ENCODE measurements at places on chromosomes 12 and 14. TPM values are rescaled to one million over a fixed set of nuclear protein-coding genes. Genes with fewer than 3 reads are reported as not detected.

The IFNG gene
- not detected for total RNA-seq

The PKP2 gene
- total RNA-seq = 298 TPM

The FOXN3 gene
- total RNA-seq = 95.1 TPM

The OR6C68 gene
- total RNA-seq = not detected

The GPRC5D gene
- total RNA-seq = not detected

The CD69 gene
- 1.4 TPM for total RNA-seq

The MYL6 gene
- 567 TPM for total RNA-seq

GRCh38 chr12:19404242-19404880 is 34.9 kb upstream of the AEBP2 start:
- no peak for DNase-seq

GRCh38 chr12:29990971-29991370 is 207.2 kb upstream of the TMTC1 start:
- no peak for DNase-seq

DNA sequence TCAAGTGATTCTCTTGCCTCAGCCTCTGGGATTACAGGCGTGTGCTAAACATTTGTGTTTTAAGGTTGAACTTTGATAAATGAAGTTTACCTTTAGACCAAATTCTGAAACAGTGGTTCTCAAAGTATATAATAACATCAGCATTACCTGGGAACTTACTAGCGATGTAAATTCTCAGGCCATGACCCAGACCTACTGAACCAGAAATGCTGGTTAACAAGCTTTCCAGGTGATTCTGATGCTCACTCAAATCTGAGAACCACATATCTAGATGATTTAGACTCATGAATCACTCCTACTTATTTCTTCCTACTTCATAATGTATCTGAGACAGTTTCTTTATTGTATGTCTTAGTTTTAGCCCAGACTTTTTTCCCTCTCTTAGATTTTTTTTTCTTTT is 43.6 kb downstream of the RAD51B start:
- DNase-seq = no peak

- no peak for DNase-seq
Observed at GRCh38 chr14:101226603-101227425, 323.3 kb upstream of the RTL1 start.

DNA sequence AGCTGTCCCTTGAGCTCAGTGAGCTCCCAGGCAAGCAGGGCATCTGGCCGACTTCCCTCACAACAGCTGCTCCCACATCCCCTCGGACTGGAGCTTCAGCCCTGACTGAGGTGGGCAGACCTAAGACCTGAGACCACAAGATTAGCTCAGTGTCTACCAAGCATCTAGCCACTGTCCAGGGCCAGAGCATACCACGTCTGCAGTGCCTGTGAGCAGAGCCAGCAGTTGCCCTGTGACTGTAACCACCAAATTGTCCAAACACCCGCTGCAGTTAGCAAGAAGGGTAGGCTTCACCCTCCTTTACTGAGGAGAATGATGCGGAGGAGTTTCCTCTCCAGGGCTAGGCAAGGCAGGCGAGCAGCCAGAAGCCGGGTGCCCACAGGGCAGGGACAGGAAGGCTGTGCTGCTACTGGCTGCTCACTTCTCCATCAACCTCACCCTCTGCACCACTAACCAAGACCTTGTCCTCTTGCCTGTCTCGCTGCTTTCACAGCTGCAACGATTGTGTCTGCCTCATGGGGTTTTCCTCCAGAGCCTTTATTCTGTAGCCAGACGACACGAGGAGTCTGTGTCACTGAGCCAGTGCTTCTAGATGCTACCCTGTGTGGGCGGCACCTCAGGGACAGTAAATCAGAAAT is 53.9 kb downstream of the ANAPC7 start:
- no peak for DNase-seq

GRCh38 chr14:74591899-74592298 is 20.1 kb downstream of the LTBP2 start:
- DNase-seq = no peak

DNA sequence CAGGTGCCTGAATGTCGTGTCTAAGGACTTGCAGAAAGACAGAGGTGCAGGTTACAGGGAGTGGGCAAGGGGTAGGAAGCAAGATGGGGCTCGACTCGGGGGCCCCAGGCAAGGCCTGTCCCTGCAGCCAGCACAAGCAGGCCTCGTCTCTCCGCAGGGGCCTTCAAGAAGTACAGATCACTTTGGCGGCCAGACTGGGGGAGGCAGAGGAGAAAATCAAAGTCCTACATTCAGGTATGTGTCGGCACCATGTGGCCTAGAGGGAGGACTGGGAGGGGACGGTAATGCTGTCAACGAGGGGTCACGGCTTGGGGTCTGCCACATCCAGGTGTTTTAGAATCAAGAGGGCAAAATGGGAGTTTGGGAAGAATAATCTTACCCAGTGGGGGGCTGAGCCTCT is 73.7 kb downstream of the PHETA1 start:
- no peak for DNase-seq

DNA sequence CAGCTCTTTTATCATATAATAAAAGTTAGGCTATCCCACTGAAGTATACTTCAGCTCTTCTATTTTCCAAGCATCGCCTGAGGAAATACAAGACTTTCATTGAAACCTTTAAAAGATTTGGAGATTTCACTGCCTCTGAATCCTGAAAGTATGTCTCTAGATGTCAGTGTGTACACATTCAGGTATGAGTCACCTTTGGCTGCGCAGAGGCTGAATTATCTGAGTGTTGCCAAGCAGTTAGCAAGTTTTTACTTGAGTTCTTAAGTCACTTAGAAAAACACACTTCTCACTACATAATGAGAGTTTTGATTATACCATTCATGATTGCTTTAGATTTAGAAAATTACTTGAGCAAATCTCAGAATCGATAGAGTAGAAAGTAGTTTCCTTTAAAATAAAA is 210.3 kb downstream of the TMTC2 start:
- DNase-seq = no peak
